ENCODE measurements at places on chromosomes 6 and 20.

DNA sequence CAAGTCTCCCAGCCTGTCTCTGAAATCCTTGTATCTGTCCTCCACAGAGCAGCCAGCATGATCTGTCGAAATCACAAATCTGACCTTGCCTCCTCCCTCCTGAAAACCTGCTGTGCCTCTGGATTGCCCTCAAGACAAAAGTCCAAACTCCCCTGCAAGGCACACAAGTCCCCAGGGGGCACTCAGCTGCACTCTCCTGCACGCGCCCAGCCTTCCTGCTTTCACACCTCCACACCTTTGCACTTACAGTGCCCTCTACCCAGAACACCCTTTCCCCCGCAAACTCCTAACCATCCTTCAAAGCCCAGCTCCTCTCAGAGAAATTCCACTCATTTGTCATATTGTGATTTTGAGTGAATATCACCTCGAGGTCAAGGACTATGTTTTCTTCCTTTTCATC lies 83.4 kb upstream of the TOP1 start:
- no peak overlapping the region for H3K27ac ChIP-seq
- no peaks in the 10 kb centered on the region for H3K4me1 ChIP-seq

DNA sequence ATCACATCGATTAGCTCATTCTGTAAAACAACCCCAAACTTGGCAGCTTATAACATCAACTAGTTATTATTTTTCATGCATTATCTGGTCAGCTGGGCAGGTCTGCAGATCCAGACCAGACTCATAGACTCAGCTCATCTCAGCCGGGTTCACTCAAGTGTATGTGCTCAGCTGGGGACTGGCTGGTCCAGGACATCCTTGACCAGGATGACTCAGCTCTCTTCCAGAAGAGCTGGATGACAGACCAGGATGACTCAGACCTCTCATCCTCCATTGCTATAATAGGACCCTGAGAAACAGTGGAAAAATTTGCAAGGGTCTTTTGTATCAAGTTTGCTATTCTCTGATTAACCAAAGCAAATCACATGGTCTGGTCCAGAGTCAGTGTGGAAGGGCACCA lies 312.5 kb upstream of the PLCB4 start:
- H3K4me1 ChIP-seq: no peaks in the 10 kb centered on the region
- H3K27me3 ChIP-seq: no peaks in the 10 kb centered on the region
- no peak overlapping the region for H3K27ac ChIP-seq

DNA sequence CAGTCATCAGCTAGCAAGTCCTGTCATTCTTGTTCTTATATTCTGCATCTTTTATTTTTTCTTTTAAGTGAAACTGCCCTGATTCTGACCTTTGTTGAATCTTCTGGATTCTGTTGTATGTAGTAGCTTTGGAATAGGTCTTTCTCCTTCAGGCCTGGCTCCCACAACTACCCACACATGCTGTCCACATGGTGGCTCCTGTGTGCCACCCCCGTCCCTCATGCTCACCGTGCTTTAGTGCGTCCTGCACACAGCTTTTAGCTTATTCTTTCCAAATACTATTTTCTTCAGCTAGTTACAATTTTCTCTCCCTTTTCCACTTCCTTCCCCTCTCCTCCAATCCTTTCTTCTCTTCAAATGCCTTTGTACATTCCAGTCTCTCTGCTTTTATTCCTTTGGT lies 61.8 kb downstream of the CTNNBL1 start:
- no peak overlapping the region for H3K27ac ChIP-seq
- H3K4me1 ChIP-seq: no peaks in the 10 kb centered on the region
- H3K27me3 ChIP-seq: no peaks in the 10 kb centered on the region

- DNase-seq: no peak
- no peaks in the 10 kb centered on the region for H3K27me3 ChIP-seq
- H3K4me3 ChIP-seq: no peak overlapping the region
Observed at GRCh38 chr6:43331891-43332290, 23.3 kb upstream of the CRIP3 start.

All from left lung (tissue), 14 donors.